GM20000 (cell line): ENCODE measurements at places on chromosomes 2 and 18.

- no peak for DNase-seq
Observed at GRCh38 chr2:145748927-145749326, 1229.0 kb upstream of the ZEB2 start.

DNA sequence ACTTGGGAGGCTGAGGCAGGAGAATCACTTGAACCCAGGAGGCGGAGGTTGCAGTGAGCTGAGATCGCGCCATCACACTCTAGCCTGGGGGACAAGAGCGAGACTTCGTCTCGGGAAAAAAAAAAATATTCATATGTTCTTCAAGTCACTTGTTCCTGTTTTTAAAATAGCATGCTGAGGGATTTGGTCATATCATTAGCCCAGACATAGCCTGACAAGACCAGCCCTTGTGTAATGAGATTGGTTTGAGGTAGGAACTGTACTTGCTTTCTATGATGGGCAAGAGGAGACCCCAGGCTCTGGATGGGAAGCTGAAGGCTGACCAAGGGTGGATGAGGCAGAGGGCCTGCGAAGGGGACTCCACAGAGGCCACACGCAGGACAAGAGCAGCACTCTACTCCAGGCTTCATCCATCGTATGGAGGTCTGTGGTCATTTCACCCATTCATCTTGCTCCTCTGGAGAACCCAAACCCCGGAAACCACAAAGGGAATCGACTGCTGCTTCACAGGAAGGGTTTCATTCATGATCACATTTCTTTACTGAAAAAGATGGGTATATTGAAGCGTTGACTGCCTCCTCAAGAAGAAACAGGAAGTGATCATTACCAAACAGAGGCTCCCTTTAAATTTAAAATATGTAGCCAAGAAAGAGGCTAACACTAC lies 87.1 kb upstream of the ZNF397 start:
- no peak for DNase-seq

GRCh38 chr2:16554060-16554583 lies 111.5 kb downstream of the CYRIA start:
- DNase-seq, result no peak

DNA sequence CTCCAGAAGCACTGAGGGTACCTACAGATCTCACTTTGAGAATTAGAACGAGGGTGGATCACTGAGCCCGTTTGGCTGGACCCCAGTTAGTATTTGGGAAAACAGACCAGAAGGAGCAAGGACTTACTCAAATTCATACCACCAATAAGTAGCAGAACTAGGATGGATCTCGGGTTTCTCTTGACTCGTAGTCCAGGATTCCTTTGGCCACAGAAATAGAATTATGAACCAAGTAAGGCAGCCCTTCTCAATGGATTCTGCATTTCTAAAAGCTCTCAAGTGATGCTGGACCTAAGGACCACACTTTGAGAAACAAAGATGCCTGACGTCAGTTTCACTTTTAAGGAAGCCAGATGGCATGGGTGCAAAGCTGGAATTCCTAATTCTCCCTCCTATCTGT lies 153.0 kb downstream of the KLHL29 start:
- DNase-seq, result no peak

DNA sequence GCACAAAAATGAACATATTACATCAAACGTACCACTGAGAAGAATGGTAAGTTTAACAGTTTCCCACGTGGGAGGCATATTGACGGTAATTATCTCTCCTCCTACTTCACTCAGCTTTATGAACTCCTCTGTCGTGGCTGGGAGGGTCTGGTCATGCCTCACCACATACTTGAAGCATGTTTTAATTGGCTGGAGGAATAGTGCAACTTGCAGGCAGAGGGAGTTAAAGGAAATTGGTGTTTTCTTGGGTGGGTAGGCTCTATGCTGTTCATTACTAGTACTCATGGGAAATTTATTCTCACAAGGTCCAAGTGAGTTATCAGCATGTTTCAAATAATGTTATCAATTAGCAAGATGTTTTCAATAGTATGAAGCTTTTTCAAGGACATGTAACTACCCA lies 767.0 kb downstream of the PLCL1 start:
- DNase-seq, result no peak

- no peak for DNase-seq
Observed at GRCh38 chr2:147789720-147790119, 55.1 kb upstream of the ACVR2A start.

DNA sequence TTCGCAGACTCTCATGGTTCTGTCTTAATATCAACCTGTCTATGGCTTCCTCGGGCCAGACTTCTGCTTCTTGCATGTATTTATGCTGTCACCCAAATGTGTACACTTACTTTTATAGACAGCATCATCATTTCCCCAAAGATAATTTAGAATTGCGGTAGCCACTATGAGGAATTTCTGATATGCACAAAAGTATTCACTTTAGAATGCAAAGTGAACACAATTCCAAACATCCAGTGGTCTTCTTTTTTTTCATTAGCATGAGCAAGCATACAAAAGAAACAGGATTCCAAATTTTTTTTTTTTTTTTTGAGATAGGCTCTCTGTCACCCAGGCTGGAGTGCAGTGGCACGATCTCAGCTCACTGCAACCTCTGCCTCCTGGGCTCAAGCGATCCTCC lies 21.0 kb upstream of the MCFD2 start:
- DNase-seq, result no peak
